ENCODE measurements at places on chromosomes 7 and 10.
A peak's percentile ranks its signal among the peaks of the same experiment; 100 is the strongest.

DNA sequence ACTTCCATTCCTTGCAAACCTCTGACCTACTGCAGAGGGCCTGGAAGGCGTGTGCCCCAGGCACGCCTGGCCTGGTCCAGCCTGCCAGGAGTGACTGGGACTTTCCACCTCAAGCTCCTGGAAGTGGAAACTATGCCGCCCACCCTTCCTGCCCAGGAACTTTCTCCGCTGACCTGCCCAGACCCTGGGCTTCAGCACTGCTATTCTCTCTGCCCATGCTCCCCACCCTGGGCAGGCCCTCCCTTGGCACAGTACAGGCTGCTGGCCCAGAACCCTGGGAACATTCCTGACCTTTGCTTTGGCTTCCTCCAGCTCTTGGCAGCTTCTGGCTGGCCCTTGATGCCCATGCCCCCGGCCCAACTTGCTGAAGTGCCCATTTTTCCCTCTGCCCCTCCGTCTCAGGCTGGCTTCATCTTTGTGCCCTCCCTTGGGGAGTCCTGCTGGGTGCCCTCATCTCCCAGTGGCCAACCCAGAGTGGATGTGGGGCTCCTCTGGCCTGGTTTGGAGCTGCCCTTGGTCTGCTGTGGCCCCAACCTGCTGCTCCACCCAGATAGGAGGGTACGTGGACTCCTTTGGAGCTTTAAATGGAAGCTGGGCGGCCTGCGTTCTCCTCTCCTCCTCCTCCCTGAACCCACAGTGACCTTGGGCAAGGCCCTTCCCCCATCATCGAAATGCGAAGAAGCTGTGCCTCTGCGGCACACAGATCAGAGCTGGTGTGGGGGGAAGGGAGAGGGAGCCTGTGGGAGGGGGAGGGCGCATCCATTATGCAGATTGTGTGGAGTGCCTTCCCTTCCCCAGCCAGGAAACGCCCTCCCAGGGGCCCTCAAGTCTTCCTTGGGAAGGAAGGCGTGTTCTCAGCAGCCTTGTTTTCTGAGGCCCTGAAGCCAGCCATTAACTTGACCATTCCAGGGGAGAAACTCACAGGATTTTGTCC lies 3.4 kb downstream of the MMRN2 start:
- peak; percentile 68 for DNase-seq

DNA sequence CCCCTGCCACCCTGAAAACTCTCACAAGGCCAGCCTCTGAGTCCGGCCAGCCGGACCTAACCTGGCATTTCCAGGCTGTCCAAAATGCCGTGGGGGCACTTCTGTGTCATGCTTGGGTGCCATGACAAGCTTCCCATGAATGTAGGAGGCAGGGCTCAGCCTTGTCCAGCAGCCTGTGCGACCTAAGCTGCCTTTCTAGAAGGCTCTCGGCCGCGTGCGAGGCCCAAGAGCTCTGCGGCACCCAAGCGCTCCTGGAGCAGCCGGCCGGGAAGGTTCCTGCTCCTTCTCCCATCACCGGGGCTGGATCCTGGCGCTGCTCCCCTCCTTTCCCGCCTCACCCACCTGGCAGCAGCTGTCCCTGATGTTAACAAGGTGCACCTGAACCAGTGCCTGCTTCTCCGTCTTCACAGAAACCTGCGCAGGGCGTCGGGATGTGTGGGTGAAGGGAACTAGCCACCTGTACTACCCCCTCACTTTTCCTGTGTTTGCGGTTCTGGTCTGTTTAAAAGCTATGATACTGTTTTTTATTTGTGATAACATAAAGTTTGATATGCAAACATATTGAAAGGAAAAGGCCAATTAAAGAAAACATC lies 6.1 kb downstream of the GPER1 start:
- DNase-seq = no peak

DNA sequence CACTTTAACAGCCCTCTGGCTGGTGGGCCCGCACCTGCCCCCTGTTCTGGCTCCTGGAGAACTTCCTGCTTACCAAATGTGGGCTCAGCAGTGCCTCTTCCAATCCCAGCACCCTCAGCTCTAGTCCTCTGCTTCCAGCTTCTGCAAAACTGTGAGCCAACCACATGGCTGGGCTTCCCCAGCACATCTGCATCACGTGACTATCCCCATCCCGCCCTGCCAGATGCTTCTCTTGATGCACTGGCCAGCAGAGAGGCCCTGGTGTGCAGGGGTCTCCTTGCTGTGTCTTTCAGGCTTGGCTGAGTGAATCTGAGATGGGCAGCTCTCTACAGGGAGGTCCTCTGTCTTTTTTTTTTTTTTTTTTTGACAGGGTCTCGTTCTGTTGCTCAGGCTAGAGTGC lies 43.8 kb upstream of the DMBT1 start:
- DNase-seq = no peak

DNA sequence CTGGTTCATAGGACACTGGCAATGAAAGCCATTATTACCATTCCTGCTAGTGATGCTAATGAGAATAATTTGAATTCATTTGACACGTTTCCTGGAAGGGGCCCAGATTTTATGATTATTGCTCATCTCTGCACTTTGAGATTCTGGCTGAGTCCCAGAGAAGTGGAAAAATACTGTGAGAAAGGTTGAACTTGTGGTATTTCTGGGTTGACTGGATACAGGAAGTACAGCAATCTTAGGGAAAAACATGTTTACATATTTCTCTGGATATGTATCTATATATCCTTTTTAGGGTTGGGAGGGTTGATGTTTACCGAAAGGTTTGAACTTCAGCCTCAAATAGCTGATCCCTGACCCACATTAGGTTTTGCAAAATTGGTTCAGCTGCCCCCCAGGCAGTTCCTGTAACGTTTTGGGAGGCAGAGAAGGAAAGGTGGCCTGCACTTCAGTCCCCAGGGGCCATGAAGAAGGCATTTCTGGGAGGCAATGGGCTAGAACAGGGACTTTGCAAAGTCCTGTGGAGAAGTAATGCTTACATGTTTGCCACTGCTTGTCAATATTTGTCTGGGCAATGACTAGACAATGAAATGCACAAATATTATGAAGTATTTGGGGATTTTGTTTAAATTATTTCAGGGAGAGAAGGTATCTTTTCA lies 253.7 kb upstream of the PITRM1 start:
- DNase-seq = no peak

- peak; percentile 37 for DNase-seq
Measured at GRCh38 chr7:101564778-101565211, 64.3 kb downstream of the MYL10 start.

GRCh38 chr7:47241112-47242065 lies 340.5 kb downstream of the TNS3 start:
- no peak for DNase-seq
